Stimulated activated CD4-positive, alpha-beta T cell treated with anti-CD3 and anti-CD28 coated beads, Interleukin-1b, Interleukin-23, amount 100 ng/mL, for 24 hours (primary cell): ENCODE measurements at places on chromosomes 12 and 14.

DNA sequence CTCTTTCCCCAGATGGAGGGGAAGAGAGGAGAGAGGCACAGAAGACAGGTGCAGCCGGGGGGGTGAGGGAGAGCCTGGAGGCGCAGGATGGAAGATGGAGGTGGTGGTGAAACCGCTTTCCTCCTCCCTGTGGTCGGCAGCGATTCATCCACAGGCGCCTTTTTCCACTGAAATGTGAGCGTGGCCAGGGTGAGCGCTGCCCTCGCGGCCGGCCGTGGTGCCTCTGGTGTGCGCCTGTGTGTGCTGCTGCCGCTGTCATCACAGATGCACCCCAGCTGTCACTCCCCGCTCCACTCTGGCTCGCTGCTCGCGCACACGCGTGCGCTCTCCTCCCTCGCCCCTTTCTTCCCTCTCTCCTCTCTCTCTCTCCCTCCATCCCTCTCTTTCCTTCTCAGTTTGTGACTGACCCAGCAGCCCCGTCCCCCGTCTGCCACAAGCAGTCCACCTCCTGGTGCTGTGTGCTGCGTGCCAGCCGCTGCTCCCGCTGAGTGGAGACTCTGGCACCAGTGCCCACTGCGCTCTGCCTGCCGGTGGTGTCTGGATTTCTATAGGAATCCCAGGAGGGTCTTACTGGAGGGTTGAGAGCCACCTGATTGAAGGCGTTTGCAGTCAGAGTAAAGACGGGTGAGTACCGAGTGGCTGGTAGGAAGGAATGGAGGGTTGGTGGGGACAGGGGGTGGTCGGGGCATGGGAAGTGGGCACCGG lies at the start of gene LRTM2:
LRTM2 (plus strand) TSS at position 375 of the 705 bp plus-strand sequence. CDS start 7,584 bp downstream, outside the sequence.
- no peak for DNase-seq

DNA sequence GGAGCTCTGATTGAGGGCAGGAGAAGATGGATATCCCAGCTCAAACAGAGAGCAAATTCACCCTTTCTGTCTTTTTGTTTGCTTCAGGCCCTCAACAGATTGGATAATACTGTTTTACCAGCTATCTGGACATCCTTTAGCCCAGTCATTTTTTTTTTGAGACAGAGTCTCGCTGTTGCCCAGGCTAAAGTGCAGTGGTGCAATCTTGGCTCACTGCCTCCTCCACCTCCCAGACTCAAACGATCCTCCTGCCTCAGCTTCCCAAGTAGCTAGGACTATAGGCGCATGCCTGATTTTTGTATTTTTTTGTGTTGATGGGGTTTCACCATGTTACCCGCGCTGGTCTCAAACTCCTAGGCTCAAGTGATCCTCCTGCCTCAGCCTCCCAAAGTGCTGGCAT lies 40.8 kb downstream of the ARF6 start:
- DNase-seq = no peak

- no peak for DNase-seq
These were observed 804.4 kb downstream of the FLRT2 start for GRCh38 chr14:86334355-86334754.

- no peak for DNase-seq
These were observed 285.7 kb downstream of the RMST start for GRCh38 chr12:97748298-97748697.

DNA sequence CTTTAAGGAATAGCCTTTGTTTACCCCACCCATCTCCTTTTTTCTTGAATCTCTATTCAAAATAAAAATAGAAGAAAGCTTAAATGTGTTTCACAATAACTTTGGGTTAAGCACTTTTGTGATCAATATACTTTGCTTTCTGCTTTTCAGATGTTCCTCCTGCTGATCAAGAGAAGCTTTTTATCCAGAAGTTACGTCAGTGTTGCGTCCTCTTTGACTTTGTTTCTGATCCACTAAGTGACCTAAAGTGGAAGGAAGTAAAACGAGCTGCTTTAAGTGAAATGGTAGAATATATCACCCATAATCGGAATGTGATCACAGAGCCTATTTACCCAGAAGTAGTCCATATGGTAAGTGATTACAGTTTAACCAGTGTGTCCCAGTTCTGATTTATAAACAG lies 95.0 kb downstream of the PPP2R5C start:
- DNase-seq = no peak

- no peak for DNase-seq
These were observed 31.3 kb downstream of the PLXNC1 start for GRCh38 chr12:94179723-94180122.

GRCh38 chr14:84581041-84581440 lies 948.9 kb upstream of the FLRT2 start:
- DNase-seq = no peak

- DNase-seq = no peak
These were observed 13.0 kb downstream of the KRT7 start for GRCh38 chr12:52245962-52246569.

DNA sequence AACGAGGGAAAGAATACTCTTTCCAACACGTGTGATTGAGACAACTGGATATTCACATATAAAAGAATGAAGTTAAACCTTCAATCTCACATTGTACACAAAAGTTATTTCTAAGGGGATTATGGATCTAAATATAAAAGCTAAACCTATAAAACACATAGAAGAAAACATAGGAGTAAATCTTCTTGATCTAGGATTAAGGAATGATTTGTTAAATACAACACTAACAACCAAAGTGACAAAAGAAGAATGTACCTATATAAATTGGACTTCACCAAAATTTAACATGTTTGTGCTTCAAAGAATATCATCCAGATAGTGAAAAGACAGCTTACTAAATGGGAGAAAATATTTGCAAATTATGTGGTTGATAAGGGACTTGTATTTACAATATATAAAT lies 36.9 kb upstream of the DLGAP5 start:
- DNase-seq = no peak

GRCh38 chr12:4047421-4047820 lies 174.2 kb upstream of the PARP11 start:
- no peak for DNase-seq

- DNase-seq = no peak
These were observed 13.3 kb downstream of the SLCO1B1 start for GRCh38 chr12:21144309-21144708.

- DNase-seq = no peak
These were observed 211.4 kb upstream of the RTL1 start for GRCh38 chr14:101114726-101115515.

DNA sequence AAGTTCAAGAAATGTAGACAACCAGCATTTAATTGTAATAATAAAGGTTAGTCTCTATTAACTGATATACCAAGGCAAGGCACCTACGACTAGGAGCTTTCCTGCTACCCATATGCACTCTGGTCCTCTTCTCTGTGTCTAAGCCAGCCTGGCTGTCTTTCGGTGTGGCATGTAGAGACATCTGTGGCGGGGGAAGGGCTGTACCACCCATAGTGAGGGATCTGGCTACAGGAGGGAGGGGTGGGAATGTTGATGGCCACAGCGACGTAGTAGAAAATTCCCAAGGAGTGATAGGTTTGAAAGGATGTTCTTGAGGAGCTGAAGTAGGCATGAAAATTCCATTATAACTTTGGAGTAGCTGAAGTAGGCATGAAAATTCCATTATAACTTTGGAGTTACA lies 344.2 kb downstream of the ATP23 start:
- DNase-seq = no peak

GRCh38 chr14:76289276-76289675 lies 86.7 kb upstream of the ESRRB start:
- no peak for DNase-seq

GRCh38 chr12:88854260-88854659 lies 274.0 kb upstream of the KITLG start:
- DNase-seq = no peak

- no peak for DNase-seq
These were observed 1115.8 kb upstream of the ATXN7L3B start for GRCh38 chr12:73421832-73422231.

DNA sequence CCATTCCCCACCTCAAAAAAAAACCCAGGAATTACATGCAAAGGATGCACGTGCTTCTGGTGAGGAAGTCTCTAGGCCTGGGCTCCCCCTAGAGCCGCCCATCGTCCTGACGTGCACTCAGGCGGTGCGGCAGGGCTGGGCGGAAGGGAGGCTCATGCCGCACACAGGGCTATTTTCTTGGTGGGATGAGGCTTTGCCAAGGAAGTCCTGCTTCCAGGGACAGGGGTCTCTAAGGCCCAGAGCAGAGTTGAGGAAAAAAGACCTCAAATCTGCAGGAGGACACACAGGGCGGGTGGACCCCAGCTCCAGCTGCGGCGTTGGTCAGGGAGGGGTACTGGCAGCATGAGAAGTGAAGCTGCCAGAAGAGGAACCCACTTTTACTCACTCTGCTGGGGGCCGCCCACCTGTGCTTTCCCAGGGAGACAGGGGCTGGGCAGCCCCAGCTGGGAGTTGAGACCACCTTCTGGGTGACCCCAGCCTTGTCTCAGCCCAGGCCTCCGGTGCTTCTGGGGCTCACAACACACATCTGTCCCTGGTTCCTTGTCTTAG lies 4.2 kb downstream of the RHOF start:
- DNase-seq = no peak

GRCh38 chr14:35776823-35777222 lies 32.3 kb downstream of the RALGAPA1 start:
- DNase-seq = no peak

DNA sequence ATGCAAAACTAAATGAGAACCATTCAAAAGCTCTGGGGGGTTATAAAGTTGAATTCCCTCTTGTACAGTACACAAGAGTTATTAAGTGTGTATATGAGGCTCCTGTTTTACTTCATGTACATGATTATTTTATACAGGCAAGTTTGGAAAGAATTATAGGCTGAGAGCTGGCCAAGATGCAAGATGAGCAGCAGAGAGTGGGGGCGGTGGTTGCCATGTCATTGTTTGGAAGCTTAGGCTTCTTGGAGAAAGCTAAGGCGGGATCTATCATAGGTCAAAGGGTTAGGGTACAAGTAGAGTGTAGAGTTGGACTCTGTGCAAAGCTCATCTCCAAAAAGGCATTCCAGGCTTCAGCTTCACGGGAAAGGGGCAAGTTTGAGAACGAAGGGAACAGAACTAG lies 297.1 kb upstream of the TBX3 start:
- DNase-seq = no peak

GRCh38 chr14:101808894-101809670 lies 47.6 kb downstream of the PPP2R5C start:
- no peak for DNase-seq

DNA sequence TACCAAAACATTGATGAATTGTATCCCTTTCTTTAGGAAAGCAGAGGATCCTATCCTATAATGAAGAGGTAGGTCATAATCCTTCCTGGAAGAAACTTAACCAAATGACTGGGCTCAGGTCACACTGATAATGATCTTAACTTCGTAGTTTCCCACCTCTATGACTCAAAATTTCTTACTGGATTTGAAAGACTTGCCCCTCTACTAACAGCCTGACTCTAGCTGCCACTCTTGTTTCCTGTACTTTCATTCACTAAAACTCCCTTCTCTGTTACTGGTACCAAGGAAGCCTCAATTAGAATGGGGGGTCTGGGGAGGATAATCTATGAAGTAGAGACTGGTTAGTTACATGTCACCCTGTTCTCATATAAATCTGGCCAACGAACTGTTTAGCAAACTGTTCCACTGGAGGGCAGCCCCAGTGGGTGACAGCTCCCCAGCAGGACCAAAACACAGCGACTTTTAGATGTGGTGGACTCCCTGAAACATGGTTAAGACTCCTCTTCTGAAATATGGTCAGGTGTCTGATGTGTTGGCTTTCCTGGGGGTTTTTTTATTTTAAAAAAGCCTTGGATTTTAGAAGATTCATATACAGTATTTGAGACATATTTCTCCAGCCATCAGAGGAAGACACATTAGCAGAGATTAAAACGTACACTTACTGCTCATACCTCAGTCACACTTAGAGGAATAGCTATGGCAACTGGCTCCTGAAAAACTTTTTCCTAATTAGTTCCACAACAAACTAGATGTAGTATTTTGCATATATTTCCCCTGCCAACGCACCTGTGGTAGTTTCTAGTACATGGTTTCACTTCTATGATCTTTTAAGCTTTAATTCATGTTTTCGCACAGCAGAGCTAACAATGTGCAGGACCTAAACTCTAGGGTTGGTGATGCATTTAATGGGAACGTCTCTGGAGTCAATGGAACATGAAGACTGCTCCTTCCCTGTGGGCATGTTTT lies 72.3 kb downstream of the ACADS start:
- no peak for DNase-seq

GRCh38 chr14:66982247-66982646 lies 207.0 kb upstream of the GARIN2 start:
- no peak for DNase-seq

DNA sequence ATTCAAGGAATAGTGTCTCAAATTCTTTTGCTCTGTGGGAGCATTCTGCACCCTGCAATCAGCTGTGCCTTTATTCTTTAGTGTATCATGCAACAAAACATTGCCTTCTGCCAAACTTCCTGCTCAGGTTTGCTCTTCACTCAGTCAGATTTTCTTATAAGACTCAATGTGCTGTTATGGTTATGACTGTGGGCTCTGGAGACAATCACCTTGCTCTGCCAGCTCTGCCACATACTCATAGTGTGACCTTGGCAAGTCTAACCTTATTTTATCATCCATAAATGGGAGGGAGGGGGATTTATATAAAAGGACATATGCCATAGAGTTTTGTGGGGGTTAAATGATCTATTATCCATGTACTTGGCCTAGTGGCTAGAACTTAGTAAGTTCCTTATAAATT lies 51.3 kb downstream of the SRGAP1 start:
- DNase-seq = no peak

- no peak for DNase-seq
These were observed 78.6 kb downstream of the ARF6 start for GRCh38 chr14:49971156-49972130.

GRCh38 chr12:43177276-43177675 lies 374.7 kb downstream of the ADAMTS20 start:
- DNase-seq = no peak

DNA sequence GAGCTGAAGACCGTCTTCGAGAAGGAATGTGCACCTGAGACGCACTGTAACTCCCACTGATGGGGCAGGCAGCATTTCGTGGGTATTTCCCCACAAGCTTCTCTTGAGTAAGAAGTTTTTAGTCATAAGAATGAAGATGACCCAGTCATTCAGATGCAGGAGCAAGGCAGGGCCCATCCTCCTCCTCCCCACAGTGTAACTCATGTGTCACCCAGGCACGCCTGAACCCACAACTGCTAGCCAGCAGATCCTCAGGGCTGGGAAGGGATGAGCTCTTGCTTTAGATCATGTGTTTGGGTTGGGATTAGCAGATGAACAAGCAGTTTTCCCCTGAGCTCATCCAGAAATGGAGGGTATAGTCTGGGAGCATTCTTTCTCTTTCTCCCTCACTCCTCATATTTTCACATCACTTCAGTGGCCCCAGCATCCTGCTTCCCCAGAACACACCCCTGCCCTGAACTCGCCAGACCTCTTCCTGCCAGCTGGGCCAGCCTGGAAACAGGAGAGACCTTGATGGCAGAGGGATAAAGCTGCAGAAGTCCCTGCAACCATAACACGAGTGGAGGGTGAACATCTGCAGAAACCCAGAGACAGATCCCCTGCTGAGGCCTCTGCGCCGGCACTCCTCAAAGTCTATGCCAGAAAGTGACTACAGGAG lies 73.3 kb downstream of the B4GALNT3 start:
- DNase-seq = no peak
